ENCODE measurements at places on chromosomes 7 and 10. TPM values are rescaled to one million over a fixed set of nuclear protein-coding genes. Genes with fewer than 3 reads are reported as not detected.

- no peak for DNase-seq
Measured at GRCh38 chr7:69364813-69365643, 233.2 kb upstream of the AUTS2 start.

GRCh38 chr7:30144657-30145306, 10.0 kb downstream of the MTURN start:
- DNase-seq, result no peak

CUZD1 gene
- total RNA-seq, result 0.35 TPM

- no peak for DNase-seq
Measured at GRCh38 chr10:49120911-49121310, 5.6 kb upstream of the VSTM4 start.

MKX gene
- total RNA-seq, result 0.16 TPM

TASOR2 gene
- 38.8 TPM for total RNA-seq

DNA sequence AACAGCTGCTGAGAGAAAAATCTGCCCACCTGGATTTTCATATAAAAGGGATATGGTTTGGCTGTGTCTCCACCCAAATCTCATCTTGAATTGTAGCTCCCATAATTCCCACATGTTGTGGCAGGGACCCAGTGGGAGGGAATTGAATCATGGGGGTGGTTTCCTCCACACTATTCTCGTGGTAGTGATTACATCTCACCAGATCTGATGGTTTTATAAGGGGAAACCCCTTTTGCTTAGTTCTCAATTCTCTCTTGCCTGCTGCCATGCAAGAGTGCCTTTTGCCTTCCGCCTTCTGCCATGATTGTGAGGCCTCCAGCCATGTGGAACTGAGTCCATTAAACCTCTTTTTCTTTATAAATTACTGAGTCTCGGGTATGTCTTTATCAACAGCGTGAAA, 20.8 kb upstream of the MKI67 start:
- DNase-seq, result no peak

GRCh38 chr7:43693687-43694398, 35.5 kb downstream of the COA1 start:
- DNase-seq, result no peak

DNA sequence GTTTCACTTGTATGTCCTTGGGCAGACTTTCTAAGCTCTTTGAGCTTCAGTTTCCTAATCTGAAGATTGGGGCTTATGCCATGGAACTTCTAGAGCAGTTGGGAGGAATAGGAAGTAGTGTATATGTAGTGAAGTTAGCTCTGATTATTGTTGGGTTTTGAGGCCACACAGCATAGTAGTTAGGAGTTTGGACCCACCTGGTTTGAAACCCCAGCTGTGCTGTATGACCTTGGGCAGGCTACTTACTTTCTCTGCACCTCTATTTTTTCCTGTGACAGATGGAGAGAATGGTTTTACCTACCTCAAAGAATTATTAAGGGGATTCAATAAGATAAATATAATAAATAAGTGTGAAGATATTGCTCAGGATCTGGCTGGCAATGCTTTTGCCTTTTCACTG, 61.4 kb upstream of the ADRB1 start:
- DNase-seq, result no peak

GRCh38 chr10:57049096-57049495, 688.0 kb upstream of the ZWINT start:
- no peak for DNase-seq

GARIN1A gene
- total RNA-seq, result 2.4 TPM

DNA sequence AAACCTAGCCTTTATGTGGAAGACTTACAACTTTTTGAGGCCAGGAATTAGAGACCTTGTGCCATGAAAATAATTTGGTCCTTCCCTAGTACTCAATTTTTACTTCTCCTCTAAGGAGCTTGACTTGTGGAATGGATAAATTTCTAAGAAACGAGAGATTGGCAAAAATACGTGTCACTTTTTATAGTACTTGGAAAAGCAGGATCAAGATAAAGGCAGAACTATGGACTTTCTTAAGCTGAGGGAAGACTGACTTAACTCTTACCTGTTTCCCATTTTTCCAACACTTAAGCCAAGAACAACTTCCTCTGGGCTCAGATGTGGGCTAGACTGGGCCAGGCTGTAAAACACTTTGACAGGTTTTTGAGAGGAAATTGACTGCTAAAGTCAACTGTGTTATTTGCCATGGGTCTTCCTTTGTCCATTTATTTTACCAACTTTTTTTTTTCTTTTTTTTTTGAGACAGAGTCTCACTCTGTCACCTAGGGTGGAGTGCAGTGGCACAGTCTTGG, 2.0 kb upstream of the WBP1L start:
- DNase-seq, result no peak

- no peak for DNase-seq
Measured at GRCh38 chr7:28112012-28112411, 68.6 kb downstream of the JAZF1 start.

DNA sequence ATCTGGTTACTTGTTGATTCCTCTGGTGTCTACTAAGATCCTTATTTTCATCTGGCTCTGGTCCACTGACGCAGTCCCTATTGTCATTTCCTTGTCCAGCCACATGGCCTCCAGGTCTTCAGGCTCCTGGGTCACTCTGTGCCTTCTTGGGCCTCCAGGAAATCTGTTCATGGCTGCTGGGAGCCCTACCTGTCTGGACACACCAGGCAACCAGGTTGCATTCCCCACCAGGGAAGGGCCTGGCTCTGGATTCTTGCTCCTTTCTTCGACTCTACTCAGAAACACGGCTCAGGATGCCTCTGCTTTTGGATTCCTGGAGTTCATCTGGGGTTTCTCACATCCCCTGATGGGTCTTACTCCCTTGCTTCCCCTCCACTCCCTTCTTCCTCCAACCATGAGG, 8.0 kb upstream of the PPIF start:
- DNase-seq, result no peak

DNA sequence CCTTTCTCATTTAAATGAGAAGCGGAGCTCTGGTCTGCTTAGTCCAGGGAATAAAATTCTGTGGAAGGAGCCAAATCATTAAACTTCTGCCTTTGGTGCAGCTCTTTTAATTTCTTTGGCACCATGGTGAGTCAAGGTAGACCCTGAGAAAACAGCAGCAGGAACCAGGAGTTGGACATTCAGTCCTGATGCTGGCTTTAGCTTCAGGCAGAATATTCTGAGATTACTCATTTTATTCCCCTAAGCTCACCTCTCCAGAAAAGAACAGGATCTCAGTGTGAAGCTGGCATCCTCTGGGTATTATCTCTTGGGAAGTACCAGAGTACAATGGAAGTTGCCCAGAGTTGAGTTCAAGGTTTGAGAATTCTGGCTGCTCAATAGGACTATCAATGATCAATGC, 211.6 kb upstream of the NRP1 start:
- no peak for DNase-seq

- no peak for DNase-seq
Measured at GRCh38 chr10:27998954-27999275, at the start of gene ODAD2. TSS of gene ODAD2 (minus strand) at chr10:27999079. CDS start at chr10:27995142, 3,937 bp downstream.

DNA sequence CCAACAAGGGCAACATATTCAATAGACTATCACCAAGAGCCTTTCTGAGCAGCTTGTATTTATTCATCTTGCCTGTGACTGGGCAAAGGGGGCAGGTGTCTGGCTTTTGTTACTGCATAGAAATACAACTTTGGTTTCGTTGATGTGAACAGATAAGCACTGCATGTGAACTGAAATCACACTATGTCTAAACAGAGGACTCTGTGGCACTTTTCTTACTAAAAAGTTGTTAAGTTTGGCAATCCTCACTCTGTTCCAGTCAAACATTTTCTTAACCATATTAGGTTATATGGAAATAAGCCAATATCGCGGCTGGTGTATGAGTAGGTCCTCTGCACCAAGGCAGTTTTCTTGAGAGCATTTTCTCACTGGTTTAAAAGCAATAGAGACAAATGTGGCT, 48.5 kb downstream of the CALD1 start:
- DNase-seq, result no peak

- DNase-seq, result no peak
Measured at GRCh38 chr7:26533217-26533616, 241.6 kb downstream of the SNX10 start.

DNA sequence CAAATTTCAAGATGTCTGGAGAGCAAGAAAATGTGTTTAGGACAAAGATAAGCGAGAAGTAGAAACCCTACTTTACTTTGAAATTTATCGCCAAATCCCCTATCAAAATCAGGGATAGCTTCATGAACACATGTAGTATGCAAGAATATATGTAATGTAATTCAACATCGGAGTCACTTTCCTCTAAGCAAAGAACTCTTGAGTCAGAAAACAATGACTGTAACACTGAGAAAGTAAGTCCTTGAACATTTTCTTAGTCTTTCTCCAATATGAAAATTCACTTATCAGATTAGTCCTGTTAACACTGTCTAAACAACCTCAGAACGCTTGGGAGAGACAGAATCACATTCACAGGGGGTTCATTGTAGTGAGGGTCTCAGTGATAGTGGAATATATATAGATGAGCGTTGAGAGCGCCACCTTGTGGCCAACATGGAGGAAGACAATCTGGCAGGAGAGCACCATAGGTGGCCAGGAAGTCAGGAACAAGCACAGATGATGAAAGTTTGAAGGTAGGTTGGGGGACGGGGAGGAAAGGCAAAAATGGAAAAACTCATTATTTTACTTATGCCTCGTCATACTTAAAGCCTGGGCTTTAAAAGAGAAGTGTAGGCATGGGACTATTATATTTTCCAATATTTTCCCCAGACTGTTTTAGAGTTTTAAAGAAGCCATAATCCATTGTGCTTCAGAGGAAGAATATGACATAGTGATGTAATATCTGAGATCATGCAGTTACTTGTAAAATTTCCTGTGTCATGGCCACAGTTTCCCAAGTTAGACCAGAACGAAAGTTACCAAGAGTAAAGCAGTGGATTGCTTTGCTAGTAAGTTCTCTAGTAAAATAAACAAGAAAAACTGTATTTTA, 115.5 kb upstream of the GNAI1 start:
- no peak for DNase-seq

DNA sequence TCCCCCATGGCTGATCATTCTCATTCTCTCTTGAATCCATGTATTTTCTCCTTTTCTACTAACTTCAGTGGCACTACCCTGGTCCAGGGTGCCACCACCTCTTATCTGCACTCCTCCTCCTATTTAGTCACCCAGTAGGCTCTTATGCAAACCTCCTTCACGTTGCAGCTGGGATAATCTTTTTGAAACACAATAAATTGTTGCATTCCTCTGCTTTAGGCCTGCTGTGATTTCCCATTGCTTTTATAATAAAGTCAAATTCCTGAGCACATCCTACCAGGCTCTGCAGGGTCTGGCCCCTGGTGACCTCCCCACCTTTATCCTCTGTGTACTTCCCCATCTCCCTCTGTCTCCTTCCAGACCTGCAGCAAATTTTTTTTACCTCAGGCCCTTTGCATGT, 112.7 kb upstream of the KIAA1217 start:
- no peak for DNase-seq

DNA sequence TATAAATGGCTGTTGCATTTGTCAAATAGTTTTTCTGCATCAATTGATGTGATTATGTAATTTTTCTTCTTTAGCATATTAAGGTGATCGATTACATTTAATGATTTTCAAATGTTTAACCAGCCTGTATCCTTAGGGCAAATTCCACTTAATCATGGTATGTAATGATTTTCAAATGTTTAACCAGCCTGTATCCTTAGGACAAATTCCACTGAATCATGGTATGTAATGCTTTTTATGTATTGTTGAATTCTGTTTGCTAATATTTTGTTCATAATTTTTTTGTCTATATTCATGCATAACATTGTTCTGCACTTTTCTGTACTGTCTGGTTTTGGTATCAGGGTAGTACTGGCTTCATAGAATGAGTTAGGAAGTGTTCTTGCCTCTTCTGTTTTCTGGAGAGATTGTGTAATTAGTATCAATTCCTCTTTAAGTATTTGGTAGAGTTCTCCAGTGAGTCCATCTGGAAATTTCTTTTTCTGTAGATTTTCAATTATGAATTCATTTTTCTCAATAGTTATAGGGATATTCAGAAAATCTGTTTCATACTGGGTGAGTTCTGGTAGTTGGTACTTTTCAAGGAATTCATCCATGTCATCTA, 393.2 kb upstream of the FOXK1 start:
- no peak for DNase-seq

DNA sequence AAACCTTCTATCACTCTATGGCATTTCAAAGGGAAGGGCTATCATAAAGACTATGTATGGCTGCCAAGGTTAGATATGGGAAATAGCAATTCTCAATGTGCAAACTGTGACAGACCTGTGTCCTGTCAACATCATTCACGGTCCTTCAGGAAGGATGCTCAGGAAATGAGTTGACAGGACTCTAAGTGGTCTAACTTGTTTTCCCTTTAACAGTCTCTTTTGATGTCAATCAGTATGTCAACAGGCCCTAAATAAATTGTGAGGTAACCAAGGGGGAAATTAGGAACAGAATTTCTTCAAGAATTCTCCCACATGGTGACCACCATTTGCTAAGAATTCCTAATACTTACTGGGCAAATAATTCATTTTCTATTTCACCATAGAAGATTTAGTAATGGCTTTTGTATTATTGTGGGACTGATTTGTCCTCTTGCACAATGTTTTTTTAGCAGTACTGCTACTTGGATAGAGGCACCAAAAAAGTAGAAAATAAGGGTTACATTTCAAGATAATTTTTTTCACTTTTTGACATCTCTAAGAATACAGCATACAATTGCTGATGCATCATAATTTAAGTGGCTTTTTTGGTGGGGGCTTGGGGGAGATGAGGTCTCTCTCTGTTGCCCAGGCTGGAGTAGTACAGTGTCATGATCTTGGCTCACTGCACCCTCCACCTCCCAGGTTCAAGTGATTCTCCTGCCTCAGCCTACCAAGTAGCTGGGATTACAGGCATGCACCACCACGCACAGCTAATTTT, 275.8 kb downstream of the CACNA2D1 start:
- DNase-seq, result no peak

DNA sequence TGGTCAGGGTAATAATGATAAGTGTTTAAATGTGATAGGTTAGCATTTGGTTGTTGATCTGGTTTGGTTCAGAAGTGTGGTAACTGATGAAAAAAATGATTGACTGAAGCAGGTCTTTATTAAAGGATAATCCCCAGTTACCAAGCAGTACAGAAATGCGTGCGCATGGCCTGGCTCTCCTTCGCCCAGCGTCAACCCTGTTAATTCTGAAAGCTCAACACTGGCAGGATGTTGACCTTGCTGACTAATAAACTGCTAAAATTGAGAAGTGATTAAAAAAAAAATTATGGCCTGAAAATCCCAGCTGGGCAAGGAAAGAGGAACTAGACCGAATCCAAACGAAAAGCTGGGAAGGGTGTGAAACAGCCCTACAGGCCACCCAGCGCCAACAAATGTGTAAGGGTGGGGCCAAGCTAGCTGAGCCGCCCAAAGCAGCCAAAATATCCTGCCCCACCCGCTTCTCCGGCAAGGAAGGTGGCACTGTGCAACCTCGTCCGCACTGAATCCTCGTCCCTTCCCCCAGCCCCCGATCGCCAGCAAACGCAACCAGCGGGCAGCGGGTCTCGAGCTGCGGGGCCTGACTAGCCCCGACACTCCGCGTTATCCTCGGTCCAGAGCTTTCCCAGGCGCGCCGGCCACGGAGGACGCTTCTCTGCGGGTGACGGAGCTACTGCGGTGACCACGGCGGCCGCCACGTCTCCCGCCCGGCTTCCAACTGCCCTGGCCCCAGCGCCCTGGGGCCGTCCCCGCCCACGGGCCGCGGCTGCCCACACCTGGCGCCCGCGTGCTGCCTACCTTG, 561 bp downstream of the SHTN1 start:
- peak; percentile 76 for DNase-seq

LRRN3 gene
- total RNA-seq, result 0.40 TPM

GPC2 gene
- total RNA-seq, result 0.92 TPM

All from cardiac septum (tissue), 1 donor.